ENCODE measurements at places on chromosomes 11 and 22.

DNA sequence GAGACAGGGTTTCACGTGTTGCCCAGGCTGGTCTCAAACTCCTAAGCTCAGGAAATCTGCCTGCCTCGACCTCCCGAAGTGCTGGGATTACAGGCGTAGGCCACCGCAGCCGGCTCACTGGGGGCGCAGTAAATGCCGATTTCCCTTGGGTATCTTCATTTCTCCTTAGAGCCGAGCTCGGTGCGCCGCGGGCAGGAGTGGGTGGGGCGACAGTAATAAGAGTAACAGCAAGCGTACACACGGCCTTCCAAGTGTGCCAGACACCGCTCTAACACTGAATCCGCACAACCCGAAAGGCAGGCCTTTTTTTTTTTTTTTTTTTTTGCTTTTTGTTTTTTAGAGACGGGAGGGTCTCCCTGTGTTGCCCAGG lies 500 bp upstream of the ADSL start:
- no peak for DNase-seq

GRCh38 chr11:2945031-2945756 lies 16.0 kb upstream of the PHLDA2 start:
- DNase-seq, result no peak

GRCh38 chr11:9377036-9377435 lies 7.4 kb upstream of the IPO7 start:
- no peak for DNase-seq

- no peak for DNase-seq
These were observed 165.2 kb downstream of the PKNOX2 start for GRCh38 chr11:125329786-125330185.

DNA sequence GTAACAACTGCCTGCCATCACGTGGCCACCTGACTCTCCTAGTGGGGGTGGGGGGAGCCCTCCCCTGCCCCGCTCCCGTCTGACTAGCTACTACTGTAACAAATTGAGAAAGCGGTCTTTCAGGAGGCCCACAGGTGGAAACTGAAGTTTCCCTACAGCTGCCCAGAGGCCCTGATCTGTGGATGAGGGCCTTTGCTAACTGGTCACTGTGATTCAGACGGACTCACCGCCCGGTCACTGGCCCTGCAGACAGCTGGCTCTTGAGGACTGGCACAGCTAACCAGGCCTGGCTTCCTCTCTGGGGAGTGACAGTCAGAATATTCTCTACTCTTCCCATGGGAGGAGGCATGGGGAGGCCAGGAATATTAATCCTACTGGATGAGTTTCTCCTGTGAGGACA lies 116.8 kb downstream of the ARHGAP8 start:
- no peak for DNase-seq

DNA sequence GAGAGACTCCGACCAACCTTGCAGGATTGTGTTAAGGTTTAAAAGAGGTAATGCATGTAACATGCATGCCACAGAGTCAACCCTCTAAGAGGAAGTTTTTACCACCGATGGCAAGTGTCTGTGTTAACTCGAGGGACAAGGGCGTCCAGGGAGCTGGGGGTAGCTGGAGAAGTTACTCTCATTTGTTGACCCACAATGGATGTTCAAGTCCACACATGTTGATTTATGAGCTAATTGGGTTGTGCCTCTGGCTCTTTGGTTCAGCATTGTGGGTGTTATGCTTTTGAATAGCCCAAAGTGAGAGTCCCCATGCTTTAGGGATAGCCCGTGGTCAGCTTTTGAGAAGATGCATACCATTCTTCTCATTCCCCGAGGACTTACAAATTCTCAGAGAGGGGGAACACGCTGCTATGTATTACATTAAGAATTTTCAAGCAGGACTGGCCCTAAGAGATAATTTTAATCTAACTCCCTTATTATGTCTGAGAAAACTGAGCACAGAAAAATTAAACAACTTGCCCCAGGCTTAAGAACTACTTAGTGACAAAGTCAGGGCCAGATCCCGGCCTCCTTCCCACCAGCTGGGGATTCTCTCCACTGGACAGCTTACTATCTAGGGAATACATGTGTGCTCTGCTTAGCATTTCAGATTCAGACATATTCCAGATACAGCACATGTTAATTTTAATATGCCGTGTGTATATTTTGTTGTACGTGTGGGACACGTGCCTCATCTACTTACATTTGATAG lies 5.2 kb upstream of the PLET1 start:
- DNase-seq, result no peak

GRCh38 chr11:29025001-29025400 lies 916.8 kb downstream of the METTL15 start:
- no peak for DNase-seq

DNA sequence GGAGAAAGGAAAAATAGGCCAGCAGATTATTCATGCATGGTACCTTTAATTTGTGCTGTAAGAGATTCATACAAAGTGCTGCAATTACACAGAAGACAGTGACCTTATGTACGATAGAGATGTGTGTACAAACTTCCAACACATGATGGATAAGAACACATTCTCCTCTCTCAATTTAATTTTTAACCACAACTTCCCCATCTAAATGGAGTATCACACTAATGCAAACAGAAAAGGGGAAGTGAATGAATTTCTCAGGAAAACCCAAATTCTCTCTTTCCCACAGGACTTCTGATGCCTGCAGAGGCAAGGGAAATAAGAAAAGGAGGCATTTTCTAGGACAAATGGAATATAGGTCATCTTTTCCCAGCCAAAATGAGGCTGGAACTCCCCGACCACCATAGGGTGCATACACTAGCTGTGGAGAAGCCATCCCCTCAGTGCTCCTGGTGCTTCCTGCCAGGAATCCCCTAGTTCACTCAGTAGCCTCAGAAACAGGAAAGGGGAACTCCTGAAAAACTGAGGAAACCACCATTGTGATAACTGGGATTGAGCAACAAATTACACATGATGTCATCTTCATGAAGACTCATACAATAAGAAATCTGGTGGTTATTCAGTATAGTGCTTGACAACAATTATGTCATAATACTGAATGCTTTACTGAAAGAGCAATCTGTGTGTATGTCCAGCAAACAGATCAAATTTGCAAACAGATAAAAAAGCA lies 22.4 kb downstream of the MMP10 start:
- DNase-seq, result no peak

DNA sequence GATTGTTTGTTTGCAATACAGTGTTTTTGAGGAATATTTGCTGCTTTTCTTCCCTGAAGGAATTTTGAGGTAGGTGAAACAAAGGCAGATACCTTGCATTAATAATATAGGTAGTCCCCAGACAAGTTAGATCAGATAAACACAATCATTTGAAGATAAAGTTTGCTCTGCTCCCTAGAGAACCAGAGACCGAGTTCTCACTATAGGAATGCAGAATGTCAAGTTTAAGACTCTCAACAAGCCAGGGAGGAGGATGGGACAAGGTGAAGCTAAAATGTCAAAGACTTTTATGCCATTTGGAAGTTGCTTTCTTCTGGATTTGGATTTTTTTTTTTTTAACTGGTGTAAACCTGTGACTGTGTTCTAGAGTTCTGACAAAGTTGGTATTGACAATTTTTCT lies 364.7 kb downstream of the TTC28 start:
- DNase-seq, result no peak

- DNase-seq, result no peak
These were observed 43.0 kb upstream of the KCNQ1OT1 start for GRCh38 chr11:2742611-2743426.

DNA sequence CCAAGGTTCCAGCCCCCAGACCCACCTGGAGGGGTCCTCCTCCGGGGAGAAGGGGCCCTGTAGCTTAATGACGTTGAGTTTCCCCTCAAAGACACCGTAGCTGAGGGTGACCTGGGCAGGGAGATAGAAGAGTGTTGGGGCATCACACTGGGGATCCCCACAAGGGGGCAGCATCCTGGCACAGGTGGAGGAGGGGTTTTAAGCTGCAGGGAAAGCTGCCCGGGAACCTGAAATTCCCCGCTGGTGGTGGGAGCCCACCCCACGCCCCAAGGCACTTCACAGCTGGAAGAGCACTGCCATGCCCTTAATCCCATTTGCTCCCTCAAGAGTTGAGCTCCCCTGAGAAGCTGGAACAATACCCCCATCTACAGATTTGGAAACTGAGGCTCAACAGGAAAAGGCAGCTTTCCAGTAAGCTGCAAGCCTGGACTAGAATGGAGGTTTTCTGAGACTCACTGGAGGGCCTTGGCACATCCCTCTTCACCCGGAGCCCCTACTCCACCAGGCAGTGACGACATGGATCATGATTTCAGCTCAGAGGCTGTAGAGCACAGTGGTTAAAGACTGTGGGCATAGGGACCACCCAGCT lies 13.7 kb downstream of the MFNG start:
- no peak for DNase-seq

GRCh38 chr11:67494371-67495233 lies 10.6 kb downstream of the PITPNM1 start:
- DNase-seq, result no peak

- no peak for DNase-seq
These were observed 23.3 kb upstream of the POU2AF1 start for GRCh38 chr11:111402411-111402810.

DNA sequence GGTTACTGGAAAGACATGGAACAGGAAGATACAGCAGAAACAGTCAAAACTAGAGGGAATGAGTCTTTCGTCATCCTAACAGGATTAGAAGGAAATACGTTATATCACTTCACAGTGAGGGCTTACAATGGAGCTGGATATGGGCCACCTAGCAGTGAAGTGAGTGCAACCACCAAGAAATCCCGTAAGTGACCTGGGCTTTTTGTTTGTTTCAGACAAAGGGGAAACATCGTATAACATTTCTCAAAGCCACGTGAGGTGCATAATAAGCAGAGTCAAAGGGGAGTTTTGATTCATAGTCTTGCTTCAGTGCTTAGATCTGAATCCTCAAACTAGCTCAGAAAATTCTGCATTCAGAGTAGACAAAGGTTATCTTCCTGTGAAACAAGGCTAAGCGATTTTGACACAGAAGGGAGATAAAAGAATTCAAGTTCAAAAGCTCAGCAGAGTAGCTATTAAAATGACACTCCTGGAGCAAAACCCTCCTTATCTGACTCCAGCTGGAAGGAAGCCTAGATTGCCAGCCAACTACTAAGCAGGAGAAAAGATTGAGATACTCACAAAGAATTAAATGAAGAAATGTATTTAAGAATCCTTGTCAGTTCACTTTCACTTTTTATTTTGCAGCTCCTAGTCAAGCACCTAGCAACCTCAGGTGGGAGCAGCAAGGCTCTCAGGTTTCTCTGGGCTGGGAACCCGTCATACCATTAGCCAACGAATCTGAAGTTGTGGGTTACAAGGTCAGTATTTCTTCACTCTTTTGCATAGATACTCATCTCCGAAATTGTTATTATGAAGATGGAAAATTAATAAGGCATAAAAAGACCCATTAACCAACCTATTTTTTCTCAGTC lies 346.4 kb upstream of the ARHGAP42 start:
- no peak for DNase-seq

- no peak for DNase-seq
These were observed 1.9 kb upstream of the TYR start for GRCh38 chr11:89175796-89176195.

- no peak for DNase-seq
These were observed 840 bp downstream of the SEZ6L start for GRCh38 chr22:26170112-26170492.

GRCh38 chr22:50724616-50725015 lies 13.4 kb upstream of the ACR start:
- DNase-seq, result no peak

- DNase-seq, result no peak
These were observed 44.8 kb downstream of the GAS2 start for GRCh38 chr11:22711071-22711770.

GRCh38 chr11:2176389-2176900 lies 4.8 kb upstream of the TH start:
- DNase-seq, result no peak

DNA sequence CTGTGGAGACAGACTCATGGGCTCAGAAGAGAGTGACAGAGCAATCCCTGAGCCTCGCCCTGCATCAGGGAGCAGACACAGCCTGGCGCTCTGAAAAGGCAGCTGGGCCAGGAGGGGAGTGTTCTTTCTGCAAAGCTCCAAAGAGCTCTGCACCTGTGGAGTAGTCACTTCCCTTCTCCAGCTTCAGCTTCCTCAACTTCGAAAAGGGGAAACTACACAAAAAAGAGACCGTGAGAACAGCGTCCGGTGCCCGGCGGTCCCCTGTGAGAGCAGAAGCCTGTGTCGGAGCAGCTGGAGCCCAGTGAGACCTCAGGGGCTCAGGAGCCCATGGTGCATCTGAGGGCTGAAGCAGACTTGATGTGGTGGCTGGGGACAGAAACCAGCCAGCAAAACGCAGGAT lies 35.1 kb downstream of the TP53I11 start:
- DNase-seq, result no peak

- DNase-seq, result no peak
These were observed 12.5 kb upstream of the C22orf39 start for GRCh38 chr22:19460036-19460435.

- no peak for DNase-seq
These were observed 245.9 kb upstream of the FAT3 start for GRCh38 chr11:91978747-91979146.

- DNase-seq, result no peak
These were observed 3.6 kb downstream of the CLTCL1 start for GRCh38 chr22:19287889-19288288.

DNA sequence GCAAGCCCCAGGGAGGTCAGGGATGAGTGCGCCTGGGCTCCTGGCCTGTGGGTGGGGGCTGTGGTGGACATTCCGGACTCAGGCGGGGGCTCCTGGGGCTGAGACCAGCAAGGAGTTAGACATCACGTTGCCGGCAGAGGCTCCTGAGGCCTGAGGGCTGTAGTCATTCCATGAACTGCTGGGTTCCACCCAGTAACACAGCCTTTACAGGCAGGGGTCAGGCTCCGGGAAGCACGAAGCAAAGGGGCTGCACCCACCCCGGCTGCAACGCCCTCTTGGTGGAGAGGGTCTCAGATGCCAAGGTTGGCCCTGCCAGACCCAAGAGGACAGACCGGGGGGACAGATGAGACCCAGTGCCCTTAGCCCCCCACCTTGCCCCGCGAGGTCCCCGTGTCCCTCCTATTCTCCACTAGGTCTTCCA lies 9.0 kb downstream of the TNNT3 start:
- no peak for DNase-seq

GRCh38 chr11:66339162-66339675 lies 3.0 kb upstream of the RIN1 start:
- no peak for DNase-seq

DNA sequence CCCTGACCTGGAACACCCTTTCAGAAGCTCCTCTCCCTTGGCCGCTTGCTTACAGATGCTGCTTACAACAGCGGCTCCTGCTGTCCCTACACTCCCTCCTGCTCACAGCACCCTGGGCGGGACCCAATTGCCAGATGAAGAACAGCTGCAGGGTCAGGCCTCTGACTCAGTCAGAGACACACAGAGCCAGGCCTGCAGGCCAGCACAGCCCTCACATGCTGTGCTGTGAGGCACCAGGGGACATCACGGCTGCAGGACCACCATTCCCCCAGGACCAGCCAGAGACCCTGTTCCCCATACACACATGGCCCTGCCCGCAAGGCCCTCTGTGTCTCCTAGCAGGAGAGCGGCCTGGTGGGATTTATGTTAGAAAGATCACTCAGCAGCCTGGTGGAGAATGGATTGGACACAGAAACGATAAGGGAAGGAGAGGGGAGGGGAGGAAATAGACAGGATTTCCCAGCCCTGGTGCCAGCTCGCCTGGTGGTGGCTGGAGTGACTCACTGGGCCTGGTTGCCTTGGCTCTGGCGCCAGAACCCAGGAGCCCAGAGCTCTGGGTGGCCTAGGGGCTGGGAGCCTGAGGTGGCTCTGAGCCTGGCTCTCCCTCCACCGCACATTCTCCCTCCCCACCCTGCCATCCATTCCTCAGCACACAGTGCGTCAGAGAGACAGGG lies 6.7 kb downstream of the CAPN5 start:
- DNase-seq, result no peak

GRCh38 chr11:81071606-81072005 lies 1630.8 kb upstream of the TENM4 start:
- no peak for DNase-seq

GRCh38 chr11:12692229-12693075 lies 18.2 kb downstream of the TEAD1 start:
- no peak for DNase-seq

Measured in NK-92 treated with Interleukin-12 subunit alpha and Interleukin-12 subunit beta, amount 100 ng/mL, for 24 hours (cell line).